ENCODE measurements at places on chromosomes 2 and 18.

DNA sequence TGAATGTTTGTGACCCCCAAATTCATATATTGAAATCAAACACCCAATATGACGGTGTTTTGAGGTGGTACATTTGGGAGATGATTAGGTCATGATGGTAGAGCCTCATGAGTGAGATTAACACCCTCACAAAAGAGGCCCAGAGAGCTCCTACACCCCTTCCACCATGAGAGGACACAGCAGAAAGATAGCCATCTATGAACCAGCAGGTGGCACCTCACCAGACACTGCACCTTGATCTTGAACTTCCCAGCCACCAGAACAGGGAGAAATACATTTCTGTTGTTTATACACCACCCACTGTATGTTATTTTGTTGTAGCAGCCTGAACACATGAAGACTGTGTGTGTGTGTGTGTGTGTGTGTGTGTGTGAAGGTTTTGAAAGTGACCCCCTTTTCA lies 58.1 kb downstream of the ST3GAL5 start:
- no peak for DNase-seq

DNA sequence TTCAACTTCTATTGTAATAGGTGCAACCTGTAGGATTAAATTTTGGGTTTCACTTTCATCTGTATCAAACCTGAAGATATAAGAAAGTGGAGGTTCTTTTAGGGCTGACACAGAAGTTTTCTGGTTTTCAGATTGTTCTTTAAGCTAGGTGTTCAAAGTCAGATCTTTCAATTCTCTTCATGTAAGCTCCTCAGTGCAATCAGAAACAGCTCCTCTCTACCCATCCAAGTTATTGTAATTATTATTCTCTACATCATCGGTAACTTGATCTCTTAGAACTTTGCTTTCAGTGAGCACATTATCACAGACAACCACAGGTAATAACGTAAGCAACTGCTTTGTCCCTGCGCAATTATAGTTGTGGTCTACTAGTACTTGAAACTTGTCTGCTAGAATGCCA lies 179.4 kb downstream of the MYCN start:
- no peak for DNase-seq

- DNase-seq: no peak
Measured at GRCh38 chr2:148391324-148391723, 253.2 kb upstream of the EPC2 start.

DNA sequence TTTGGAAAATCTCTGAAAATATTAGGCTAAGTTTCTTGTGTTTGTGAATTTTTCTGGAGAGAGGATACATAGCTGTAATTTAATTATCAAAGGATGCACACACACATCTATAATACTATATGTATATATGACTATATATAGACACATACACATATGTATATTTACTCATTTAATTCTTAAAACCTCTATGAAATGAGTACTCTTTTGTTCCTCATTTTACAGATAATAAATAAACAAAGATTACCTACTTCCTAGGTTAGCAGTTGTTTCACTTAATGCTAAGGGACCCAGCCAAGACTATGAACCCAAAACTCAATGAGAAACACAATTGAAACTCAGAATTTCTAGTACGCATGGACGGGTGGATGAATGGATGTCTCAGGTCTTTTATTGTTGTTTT lies 145.6 kb downstream of the BCL2 start:
- DNase-seq: no peak

GRCh38 chr18:54880395-54881105 lies 52.3 kb downstream of the RAB27B start:
- no peak for DNase-seq

- DNase-seq: no peak
Measured at GRCh38 chr18:8797206-8797605, 91.8 kb downstream of the MTCL1 start.

DNA sequence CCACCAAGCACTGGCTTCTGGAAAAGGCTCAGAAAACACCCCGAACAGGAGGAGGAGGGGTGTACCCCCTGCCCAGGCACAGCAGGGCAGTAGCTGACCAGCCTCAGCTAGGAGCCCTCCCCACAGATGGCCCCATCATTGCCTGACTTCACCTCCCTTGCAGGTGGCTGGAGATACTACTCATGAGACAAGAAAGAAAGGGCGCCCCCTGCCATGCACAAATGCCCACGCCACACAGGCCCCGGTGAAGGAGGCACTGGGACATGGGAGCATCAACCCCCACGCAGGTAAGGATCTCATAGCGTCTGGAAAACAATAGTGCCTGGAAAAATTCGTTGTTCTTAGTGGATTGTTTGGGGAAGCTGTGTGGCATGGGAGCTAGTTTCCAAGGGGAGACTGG lies 240.6 kb downstream of the TFCP2L1 start:
- DNase-seq: no peak

DNA sequence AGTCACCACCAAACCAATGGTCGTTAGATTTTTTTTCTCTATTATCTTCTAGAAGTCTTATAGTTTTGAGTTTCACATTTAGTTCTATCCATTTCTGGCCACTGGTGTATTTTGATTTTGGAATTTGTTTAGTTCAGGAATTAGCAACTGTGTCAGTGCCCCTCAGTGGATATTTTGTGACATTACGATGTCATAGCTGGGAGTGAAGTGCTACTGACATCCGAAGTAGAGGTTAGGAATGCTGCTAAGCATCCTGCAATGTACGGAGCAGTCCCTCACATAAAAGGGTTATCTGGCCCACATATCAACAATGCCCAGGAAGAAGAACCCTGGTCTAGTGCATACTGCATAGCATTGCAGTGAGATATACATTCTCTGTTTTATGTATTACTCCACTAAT lies 157.4 kb upstream of the RGPD4 start:
- no peak for DNase-seq

DNA sequence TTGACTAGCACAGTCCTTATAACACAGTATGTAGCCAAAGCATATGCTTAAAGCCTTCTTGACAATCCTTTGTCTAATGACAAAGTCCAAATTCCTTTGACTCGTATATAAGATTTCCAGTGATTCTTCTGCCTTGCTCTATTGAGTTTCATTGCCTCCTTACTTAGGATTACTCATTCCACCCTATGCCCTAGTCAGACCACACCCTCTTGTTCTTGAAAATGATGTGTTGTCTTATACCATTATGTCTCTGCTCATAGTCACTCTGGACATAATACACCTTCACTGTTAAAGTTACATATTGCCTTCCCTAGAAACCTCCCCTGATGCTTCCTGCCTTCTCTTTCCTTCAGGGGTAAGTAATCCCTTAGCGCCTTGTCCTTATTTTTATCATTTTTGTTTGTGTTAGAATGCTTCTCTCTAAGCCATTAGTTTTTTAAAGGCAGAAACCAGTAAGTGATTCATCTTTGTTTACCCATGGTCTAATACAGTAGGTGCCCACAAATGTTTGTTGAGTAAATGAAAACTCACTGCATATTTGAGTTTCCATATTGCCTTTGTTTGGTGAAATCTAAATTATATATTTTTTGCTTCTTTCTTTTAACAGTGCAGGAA lies 19.3 kb downstream of the GPD2 start:
- no peak for DNase-seq

GRCh38 chr2:234478121-234478858 lies 18.6 kb downstream of the ARL4C start:
- DNase-seq: no peak

- DNase-seq: no peak
Measured at GRCh38 chr2:111050701-111051376, 69.9 kb upstream of the BCL2L11 start.

- DNase-seq: peak; percentile 19
Measured at GRCh38 chr18:78984941-78985784, 5.5 kb downstream of the SALL3 start.

- DNase-seq: no peak
Measured at GRCh38 chr2:64617631-64618151, 36.0 kb downstream of the SERTAD2 start.

DNA sequence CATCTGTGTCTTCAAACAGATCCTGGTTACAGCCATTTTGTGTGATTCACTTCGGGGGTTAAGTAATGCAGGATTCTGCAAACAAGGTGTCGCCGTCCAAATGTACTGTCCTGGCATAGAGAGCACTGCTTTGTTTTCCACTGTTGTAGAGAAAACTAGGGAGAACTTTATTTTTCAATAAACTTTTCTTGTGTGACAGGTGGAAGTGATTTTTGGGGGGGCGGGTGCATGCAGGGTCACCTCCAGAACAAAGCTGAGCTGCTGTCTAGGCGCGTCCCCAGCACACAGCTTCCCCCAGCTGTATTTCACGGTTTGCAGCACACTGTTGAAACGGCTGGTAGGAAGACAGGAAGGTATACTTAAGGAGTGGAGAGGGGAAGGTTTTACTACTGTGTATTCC lies 200.6 kb downstream of the MGAT5 start:
- DNase-seq: no peak

DNA sequence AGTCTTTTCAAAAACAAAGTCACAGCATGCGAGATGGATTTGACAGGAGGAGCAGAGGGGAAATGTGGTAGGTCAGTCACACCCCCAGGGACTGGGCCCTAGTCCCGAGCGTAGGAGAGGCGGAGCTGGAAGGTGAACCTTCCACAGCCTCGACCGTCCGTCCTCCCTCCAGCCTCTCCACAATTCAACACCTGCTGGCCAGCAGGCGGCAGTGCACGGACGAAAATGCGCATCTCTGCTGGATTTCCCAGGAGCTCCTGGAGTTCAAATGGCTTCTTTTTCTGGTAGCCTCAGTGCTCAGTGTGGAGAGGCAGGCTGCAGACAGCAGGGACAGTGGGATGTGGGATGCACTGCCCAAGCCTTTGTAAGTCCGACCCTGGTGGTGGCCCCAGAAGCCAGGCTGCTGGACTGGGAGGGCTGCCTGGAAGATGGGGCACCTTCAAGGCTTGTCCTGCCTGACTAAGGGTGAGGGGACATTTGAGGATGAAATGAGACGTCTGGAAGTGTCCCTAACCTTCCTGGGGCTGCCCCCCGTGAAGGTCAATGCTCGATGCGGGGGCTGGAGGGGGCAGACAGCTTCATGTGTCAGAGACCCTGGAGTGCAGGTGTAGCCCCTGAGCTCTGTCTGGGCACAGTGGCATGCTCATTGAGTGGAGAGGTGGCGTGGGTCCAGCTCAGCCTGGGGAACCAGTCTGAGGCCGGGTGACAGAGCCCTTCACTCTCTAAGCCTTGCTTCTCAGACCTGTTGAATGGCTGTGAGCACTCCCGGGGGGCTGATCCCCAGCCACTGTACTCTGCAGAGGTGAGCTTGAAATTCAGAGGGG lies 189.5 kb downstream of the TFCP2L1 start:
- no peak for DNase-seq

GRCh38 chr18:9824474-9824832 lies 61.3 kb upstream of the TXNDC2 start:
- DNase-seq: no peak

GRCh38 chr2:183610724-183611123 lies 486.5 kb downstream of the NUP35 start:
- DNase-seq: no peak

DNA sequence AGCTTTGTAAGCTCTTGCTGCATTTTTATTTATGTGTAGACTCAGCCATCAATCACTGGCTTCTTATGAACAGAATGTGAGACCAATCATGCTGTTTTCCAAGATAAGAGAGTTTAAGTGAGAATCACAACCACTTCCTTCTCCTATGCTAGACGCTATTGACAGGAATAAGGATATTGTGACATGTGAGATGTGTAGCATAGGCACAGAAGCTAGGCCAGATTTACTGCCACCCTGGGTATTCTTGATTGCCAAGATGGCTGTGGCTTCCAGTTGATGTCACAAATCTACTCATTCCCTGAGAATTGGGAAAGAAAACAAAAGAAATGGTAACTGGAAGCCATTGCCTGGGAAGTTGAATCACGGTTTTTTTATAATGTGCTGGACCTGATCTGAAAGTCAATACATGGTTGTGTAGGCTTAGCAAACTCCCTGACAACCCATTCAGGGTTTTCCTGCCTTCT lies 49.9 kb downstream of the RAB27B start:
- no peak for DNase-seq

GRCh38 chr2:48248251-48248933 lies 281.6 kb upstream of the STON1 start:
- DNase-seq: no peak

DNA sequence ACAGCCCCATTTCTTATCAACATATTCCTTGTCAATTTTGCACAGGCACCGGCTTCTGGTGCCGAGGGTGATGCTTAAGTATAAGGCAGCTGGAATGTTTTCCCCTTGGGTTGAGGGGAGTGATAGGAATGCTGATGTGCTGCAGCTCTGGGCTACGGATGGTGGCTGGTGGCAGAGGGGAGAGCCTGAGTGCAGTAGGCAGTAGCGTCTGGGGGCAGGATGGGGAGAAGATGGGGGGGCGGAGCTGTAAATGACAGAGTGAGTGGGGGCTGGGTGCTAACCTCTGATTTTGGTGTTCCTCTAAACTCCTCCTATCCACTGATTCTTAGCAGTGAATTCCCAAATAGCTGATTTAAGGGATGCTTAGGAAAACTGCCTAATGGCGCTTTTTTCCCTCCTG lies 20.7 kb downstream of the TMEM178A start:
- no peak for DNase-seq

DNA sequence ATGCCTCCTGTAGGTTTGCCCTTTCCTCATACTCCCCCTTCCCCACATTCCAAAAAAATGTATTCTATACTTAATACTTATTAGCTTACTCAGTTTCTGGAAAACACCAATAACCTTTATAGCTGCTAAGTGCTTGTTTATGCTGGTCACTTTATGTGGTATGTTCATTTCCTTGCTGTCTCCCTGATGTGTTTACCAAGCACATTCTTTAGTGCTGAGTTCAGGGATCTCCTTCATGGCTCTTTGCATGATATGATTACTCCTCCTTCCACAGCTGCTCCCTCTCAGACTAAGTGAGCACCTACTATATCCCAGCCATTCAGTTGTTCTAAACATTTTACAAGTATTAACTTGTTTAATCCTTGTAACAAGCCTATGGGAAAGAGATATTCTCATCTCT lies 698.3 kb upstream of the FANCL start:
- no peak for DNase-seq

DNA sequence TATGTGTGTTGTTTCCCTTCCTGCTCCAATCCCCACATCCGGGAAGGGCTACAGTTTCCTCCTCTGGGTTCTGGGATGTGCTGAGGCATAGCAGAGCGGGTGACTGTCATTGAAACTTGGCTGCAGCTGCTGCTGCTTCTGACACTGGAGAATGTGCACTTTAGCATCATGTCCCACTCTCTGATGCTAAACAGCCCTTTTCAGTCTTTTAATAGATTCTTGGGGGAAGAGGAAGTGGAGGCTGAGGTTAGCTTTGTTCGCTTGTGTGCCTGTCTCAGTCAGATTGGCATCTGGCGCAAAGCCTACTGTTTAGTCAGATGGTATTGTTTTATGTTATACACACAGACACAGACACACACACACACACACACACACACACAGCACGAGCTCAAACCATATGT lies 136.5 kb upstream of the RND3 start:
- no peak for DNase-seq

- DNase-seq: no peak
Measured at GRCh38 chr2:229591611-229592010, 122.7 kb downstream of the DNER start.

DNA sequence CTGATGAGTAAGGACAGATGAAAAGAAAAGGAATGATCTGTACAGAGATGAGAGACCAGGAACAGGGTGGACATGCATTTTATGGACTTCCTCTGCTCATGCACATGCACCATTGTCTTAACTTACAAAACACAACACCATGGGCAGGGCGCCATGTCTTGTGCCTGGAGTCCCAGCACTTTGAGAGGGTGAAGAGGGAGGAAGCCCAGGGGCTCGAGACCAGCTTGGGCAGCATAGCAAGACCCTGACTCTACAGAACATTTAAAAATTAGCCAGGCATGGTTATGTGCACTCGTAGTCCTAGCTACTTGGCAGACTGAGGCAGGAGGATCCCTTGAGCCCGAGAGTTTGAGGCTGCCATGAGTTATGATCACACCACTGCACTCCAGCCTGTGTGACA lies 86.9 kb downstream of the ZFP36L2 start:
- DNase-seq: no peak

GRCh38 chr18:55407191-55407590 lies 180.8 kb downstream of the TCF4 start:
- no peak for DNase-seq
